ENCODE measurements at places on chromosomes 11 and 22. TPM values are rescaled to one million over a fixed set of nuclear protein-coding genes. Genes with fewer than 3 reads are reported as not detected.

The TCN1 gene
- not detected for total RNA-seq

The SLC22A9 gene
- total RNA-seq: not detected

The PANX3 gene
- total RNA-seq: not detected

The FAM111B gene
- 4.5 TPM for total RNA-seq

The PHLDB1 gene
- total RNA-seq: 109 TPM

The NCF4 gene
- total RNA-seq: not detected

The ATF4 gene
- 481 TPM for total RNA-seq

GRCh38 chr11:60866911-60867870 lies at the start of gene ZP1:
Gene ZP1 (plus strand): TSS chr11:60867542. CDS start chr11:60867562, 20 bp downstream.
- H3K27me3 ChIP-seq: no peaks in the 10 kb centered on the region
- H3K36me3 ChIP-seq: no peaks in the 10 kb centered on the region
- H3K27ac ChIP-seq: no peak within 1 kb of the TSS
- H3K4me1 ChIP-seq: peaks cover 9% of the 10 kb centered on the region

GRCh38 chr11:128727320-128727719 lies 33.4 kb downstream of the FLI1 start:
- H3K36me3 ChIP-seq: no peaks in the 10 kb centered on the region
- H3K27ac ChIP-seq: no peak overlapping the region
- no peak for DNase-seq
- H3K4me3 ChIP-seq: no peak overlapping the region
- H3K4me1 ChIP-seq: 0 out of 2 replicates have a peak, but pooled peaks cover 7% of the 10 kb centered on the region

- no peak overlapping the region for H3K27ac ChIP-seq
- no peaks in the 10 kb centered on the region for H3K36me3 ChIP-seq
- no peaks in the 10 kb centered on the region for H3K27me3 ChIP-seq
- H3K4me3 ChIP-seq: no peak overlapping the region
- DNase-seq: peak; percentile 60
- peaks cover 7% of the 10 kb centered on the region for H3K4me1 ChIP-seq
Measured at GRCh38 chr22:42188808-42189447, 58.3 kb upstream of the CYP2D6 start.

DNA sequence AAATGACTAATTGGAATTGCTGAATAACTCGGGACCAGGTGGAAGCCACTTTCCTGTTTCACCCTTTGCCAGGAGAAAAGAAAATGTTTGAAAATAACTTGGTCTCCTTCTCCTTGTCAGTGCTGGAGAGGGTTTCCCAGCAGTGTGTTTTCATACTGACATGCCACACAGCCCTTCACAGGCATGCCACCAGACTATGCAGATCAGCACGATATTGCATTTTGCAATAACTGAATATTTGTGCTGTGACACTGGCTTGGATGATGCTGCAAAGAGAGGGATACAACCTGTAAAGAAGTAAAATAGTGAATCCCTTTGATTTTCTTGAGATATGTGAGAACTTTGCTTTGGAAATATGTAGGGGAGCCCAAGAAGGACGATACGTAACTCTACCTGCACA lies 200.0 kb upstream of the NAV2 start:
- peak; percentile 35 for DNase-seq
- H3K4me3 ChIP-seq: no peak overlapping the region
- H3K4me1 ChIP-seq: peaks cover 6% of the 10 kb centered on the region
- no peaks in the 10 kb centered on the region for H3K27me3 ChIP-seq
- no peaks in the 10 kb centered on the region for H3K36me3 ChIP-seq

GRCh38 chr22:44617828-44618227 lies 84.2 kb upstream of the PRR5 start:
- no peaks in the 10 kb centered on the region for H3K27me3 ChIP-seq
- H3K4me1 ChIP-seq: no peaks in the 10 kb centered on the region
- no peak overlapping the region for H3K27ac ChIP-seq
- DNase-seq: no peak
- H3K4me3 ChIP-seq: no peak overlapping the region

- peak overlapping the region; percentile 29 for H3K27ac ChIP-seq
- H3K4me3 ChIP-seq: no peak overlapping the region
- peaks cover 11% of the 10 kb centered on the region for H3K36me3 ChIP-seq
- peak; percentile 69 for DNase-seq
- no peaks in the 10 kb centered on the region for H3K27me3 ChIP-seq
Measured at GRCh38 chr11:19953336-19953735, 206.9 kb downstream of the DBX1 start.

DNA sequence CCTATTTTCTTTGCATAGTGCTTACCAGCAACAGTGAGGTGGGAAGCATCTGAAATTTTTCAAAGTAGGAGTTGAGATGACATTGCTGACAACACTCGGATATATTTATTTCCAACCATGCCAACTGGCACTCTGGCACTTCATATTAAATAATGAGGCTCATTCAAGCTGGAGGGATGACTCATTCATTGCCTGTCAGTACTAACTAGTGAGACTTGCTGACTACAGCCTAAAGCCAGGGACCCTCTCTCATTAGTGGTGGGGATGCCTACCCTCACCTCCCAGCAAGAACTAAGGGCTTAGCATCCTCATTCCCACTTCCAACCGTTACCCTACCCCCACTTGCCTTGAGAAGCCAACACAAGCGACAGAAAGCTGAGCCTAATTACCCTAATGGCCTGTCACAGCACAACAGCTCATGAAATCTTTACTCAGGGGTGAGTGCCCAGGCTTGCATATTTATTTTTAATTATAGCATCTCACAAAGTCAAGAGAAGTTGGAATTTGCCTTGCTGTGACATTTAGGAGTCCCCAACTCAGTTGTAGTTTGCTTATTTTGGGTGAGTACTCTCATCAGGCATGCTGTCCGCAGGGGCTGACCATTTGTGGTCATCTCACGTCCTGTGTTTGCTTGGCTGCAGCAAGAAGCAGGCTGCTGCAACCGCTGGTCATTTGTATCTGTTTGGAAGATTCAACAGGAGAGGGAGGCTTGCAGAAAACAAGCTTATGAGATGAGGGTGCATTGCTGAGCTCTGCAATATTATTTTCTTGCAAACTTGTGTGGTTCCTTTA lies 181.6 kb upstream of the POU2AF2 start:
- H3K27me3 ChIP-seq: no peaks in the 10 kb centered on the region
- no peak overlapping the region for H3K4me3 ChIP-seq
- H3K36me3 ChIP-seq: no peaks in the 10 kb centered on the region
- no peak overlapping the region for H3K27ac ChIP-seq
- DNase-seq: peak; percentile 44

- no peaks in the 10 kb centered on the region for H3K36me3 ChIP-seq
- no peak overlapping the region for H3K4me3 ChIP-seq
- H3K27me3 ChIP-seq: no peaks in the 10 kb centered on the region
- no peak for DNase-seq
- H3K27ac ChIP-seq: no peak overlapping the region
Measured at GRCh38 chr11:79768343-79768742, 327.5 kb upstream of the TENM4 start.

GRCh38 chr11:27097551-27097950 lies 56.9 kb downstream of the BBOX1 start:
- no peak overlapping the region for H3K27ac ChIP-seq
- no peak for DNase-seq
- no peaks in the 10 kb centered on the region for H3K4me1 ChIP-seq
- H3K27me3 ChIP-seq: no peaks in the 10 kb centered on the region
- no peaks in the 10 kb centered on the region for H3K36me3 ChIP-seq

GRCh38 chr11:44185522-44185921 lies 90.0 kb downstream of the EXT2 start:
- no peak overlapping the region for H3K4me3 ChIP-seq
- H3K36me3 ChIP-seq: peaks cover 14% of the 10 kb centered on the region
- H3K27ac ChIP-seq: no peak overlapping the region
- no peaks in the 10 kb centered on the region for H3K27me3 ChIP-seq
- no peak for DNase-seq
- H3K4me1 ChIP-seq: no peaks in the 10 kb centered on the region

DNA sequence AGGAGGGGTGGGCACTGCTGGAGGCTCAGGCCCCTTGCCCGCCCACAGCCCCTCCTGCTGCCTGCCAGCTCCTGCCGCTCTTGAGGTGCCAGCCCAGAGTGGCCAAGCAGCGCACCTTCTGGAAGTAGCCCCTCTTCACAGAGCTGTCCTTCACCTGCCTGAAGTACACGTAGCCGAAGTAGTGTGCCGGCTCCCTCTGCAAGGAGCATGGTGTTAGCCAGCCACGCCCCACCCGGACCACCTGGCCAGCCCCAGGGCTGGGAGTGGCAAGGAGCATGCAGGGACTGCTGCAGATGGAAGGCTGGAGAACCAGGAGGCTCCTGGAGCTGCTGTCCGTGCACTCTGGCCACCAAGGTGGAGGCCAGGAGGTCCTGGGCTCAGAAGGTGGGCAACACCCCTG lies 9.6 kb downstream of the DENND6B start:
- no peak overlapping the region for H3K4me3 ChIP-seq
- H3K4me1 ChIP-seq: no peaks in the 10 kb centered on the region
- DNase-seq: no peak
- H3K27ac ChIP-seq: no peak overlapping the region
- H3K27me3 ChIP-seq: no peaks in the 10 kb centered on the region

DNA sequence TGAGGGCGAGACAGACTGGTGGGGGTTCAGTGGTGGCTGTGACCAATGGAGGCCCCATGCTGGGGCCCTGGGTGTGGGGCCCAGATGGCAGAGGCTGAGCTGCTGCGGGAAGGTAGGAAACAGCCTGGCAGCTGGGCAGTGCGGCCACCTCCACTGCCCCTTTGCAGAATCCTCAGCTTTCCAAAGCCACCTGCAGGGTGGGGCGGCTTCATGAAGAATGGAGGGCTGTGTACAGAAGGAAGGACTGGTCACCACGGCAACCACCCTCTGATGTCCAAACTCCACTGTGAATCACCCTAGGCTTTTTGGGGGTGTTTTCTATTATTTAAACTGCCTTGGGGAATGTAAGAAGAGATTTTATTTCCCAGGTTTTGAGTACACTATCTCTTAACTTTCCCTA lies 166.3 kb upstream of the NAV2 start:
- peak; percentile 64 for DNase-seq
- no peak overlapping the region for H3K4me3 ChIP-seq
- no peaks in the 10 kb centered on the region for H3K4me1 ChIP-seq
- H3K36me3 ChIP-seq: no peaks in the 10 kb centered on the region
- no peaks in the 10 kb centered on the region for H3K27me3 ChIP-seq
- no peak overlapping the region for H3K27ac ChIP-seq

DNA sequence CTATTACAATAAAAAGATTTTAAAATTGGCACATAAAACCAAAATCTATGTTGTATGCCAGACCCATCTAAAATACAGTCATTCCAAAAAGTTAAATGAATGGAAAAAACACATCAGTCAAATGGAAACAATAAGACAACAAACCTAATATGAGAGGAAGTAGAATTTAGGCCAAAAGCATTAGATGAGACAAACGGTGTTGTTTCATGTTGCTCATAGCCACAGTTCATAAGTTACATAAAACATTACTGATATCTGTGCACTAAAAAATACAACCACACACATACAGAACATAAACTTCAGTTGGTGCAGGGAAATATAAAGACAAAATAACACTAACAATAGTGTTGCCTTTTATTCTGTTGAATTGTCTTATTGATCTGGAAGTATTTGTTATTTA lies 661.9 kb downstream of the CNTN5 start:
- no peak for DNase-seq
- no peaks in the 10 kb centered on the region for H3K36me3 ChIP-seq
- no peak overlapping the region for H3K27ac ChIP-seq
- H3K4me1 ChIP-seq: no peaks in the 10 kb centered on the region
- H3K27me3 ChIP-seq: no peaks in the 10 kb centered on the region
- H3K4me3 ChIP-seq: no peak overlapping the region

DNA sequence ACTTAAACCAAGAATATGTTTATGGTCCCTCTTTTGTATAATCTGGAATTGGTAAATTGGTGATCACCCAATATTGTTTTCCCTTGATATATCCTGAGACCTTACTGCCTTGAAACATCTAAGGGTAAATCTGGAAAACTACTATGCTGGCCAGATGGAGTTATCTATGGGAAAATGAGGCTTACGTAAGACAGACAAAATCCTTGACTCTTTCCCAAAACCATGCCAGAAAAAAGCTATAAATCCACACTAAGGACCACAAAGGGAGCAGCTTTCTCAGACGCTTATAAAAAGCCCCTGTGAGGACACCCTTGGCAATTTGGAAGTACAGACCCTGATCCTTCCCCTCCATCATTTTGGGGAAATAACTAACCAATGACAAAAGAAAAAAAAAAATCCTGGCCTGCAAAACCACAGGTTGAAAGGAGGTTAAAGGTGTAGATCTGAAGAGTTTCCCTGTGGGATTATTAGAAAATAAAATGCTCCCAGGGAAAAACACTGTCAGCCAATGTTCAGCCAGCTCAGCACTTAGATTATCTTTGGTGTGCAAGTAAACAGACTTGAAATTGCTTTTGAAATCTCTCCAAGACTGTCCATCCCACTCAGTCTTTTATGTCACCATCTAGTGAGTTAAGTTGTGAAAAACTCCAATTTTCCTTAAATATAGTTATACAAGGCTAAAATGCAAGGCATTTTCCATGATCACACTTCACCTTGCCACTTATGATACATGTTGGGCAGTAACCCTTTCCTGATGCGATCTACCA lies 6.6 kb upstream of the AMBRA1 start:
- H3K4me3 ChIP-seq: no peak overlapping the region
- no peaks in the 10 kb centered on the region for H3K27me3 ChIP-seq
- peaks cover 11% of the 10 kb centered on the region for H3K4me1 ChIP-seq
- no peaks in the 10 kb centered on the region for H3K36me3 ChIP-seq

- peak; percentile 76 for DNase-seq
- no peaks in the 10 kb centered on the region for H3K27me3 ChIP-seq
- no peak overlapping the region for H3K4me3 ChIP-seq
- peaks cover 37% of the 10 kb centered on the region for H3K36me3 ChIP-seq
- peak overlapping the region; percentile 55 for H3K27ac ChIP-seq
Measured at GRCh38 chr11:61327669-61328071, 5.2 kb downstream of the DDB1 start.

GRCh38 chr22:38103641-38104040 lies 6.8 kb downstream of the BAIAP2L2 start:
- H3K27me3 ChIP-seq: no peaks in the 10 kb centered on the region
- H3K36me3 ChIP-seq: no peaks in the 10 kb centered on the region
- no peak overlapping the region for H3K27ac ChIP-seq
- no peak for DNase-seq

DNA sequence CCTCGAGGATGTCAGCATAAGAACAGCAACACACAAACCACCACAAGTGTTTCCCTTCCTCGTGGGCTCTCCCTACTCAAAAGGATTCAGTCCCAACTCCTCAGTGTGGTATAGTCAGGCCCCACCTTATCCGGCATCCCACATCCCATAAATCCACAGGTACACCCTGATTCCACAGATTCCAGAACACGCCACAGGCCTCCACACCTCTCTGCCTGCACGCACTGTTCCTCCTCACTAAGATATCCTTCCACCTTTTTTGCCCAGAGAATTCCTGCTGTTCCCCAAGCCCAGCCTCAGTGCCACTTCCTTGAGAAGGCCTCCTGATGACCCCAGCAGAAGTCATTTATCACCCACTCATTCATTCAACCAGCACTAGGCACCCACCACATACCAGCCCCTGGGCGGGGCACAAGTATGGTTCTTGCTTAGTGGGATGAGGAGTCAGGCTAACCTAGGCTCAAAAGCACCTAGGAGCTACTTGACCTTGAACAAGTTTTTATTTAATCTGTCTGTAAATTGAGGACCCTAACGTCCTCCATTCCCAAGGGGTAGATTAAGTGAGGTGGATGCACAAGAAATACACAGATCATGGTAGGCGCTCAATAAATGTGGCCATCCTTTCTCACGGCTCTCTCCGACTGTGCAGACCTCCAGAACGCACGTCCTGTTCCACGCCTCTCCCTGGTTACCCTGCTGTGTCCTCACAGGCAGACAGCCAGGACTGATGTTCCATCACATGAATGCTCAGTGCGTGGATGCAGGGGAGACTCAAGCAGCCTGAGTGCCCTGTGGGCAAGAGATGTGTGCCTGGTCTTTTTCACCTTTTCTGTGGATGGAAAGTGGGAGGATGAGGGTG lies 2.1 kb upstream of the KCNJ4 start:
- H3K27me3 ChIP-seq: peaks cover 72% of the 10 kb centered on the region
- no peaks in the 10 kb centered on the region for H3K36me3 ChIP-seq
- H3K27ac ChIP-seq: no peak overlapping the region
- DNase-seq: no peak
- H3K4me1 ChIP-seq: no peaks in the 10 kb centered on the region
